ENCODE measurements at places on chromosomes 5 and 9.

DNA sequence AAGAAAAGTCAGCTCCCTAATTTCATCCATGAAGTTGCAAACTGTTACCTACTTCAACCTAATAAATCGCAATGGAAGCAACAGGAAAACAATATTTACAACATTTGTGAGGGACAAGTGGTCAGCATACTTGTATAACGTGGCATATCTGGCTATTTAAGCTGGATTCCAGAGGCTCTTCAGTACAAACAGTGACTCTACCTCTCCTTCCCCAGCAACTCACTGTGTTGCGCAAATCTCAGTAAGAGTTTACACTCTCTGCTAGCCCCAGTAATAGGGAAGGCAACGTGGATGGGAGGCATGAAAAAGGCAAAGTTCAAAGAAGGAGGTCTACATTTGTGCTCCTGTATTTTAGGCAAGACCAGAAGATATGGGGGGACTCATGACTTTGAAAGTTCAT, 18.9 kb upstream of the SEMA5A start:
- no peak for DNase-seq

DNA sequence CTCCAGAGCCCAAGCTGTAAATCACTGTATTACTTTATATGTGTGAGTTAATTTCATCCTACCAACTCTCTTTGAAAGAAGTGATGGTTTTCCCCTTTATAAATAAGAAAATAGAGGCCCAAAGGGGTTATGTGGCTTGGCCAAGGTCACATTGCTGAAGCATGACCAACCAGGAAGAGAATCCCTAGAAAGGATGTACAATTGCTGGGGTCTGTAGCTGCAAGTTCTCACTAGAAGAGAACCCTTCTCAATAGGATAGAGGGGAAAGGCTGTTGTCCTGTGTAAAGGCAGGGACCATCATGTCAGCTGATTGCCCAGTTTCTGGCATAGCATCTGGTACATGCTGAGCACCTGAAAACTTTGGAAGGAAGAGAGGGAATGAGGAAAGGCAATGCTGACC, 39.0 kb upstream of the FAT2 start:
- DNase-seq, result no peak

DNA sequence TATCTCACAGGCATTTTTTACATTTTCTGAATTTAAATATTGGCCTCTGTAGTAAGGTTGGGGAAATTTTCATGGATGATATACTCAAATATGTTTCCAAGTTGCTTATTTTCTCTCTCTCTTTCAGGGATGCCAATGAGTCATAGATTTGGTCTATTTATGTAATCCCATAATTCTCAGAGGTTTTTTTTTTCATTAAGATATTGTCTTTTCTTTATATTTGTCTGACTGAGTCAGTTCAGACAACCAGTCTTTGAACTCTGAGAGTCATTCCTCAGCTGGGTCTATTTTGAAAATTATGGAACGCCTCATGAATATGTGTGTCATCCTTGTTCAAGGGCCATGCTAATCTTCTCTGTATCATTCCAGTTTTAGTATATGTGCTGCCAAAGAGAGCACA, 223.2 kb downstream of the PCSK1 start:
- DNase-seq, result peak; percentile 84

- no peak for DNase-seq
These were observed 14.4 kb downstream of the SH3PXD2B start for GRCh38 chr5:172439785-172440477.

GRCh38 chr9:97981846-97982682, 1.1 kb upstream of the ANP32B start:
- peak; percentile 55 for DNase-seq

GRCh38 chr5:78129597-78129996, 164.9 kb downstream of the AP3B1 start:
- no peak for DNase-seq

DNA sequence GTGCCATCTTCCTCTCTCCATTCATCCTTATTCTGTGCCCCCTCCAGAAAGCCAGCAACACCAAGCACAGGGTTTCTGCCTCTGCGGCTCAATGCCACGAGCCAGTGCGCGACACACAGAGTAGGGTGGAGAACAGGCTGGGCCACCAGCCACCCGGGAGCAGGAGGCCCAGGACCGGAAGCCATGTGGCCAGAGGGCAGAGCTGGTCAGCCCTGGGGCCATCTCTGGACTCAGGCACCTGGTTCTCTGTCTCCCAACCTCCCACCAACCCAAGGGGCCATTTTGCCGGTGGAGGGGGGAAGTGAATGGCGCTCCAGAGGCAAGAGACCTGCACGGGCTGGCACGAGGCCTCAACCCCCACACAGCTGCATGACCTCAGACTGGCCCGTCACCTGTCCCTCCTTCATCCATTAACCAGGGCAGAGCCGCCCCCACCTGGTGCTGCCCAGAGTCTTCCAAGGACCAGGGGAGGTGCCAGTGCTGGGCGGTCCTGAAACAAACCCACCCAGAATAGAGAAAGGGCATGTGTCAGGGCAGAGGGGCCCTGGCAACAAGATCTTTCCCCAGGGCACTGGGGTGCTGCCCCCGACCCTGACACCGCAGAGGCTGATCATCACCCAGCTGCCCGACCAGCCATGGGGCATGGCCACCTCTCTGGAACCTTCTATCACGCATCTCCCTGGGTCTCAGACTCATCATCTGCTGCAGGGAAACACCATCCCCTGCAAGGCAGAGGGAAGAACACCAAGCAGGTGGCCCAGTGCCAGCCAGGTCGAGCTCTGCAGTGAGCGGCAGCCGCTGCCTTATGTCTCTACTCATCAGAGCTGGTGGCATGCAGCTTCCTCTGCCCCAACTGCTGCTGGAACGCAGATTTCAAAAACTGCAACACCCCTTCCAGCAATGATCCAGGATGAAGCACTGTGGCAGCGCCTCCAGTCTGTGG, 11.9 kb downstream of the VAV2 start:
- no peak for DNase-seq

DNA sequence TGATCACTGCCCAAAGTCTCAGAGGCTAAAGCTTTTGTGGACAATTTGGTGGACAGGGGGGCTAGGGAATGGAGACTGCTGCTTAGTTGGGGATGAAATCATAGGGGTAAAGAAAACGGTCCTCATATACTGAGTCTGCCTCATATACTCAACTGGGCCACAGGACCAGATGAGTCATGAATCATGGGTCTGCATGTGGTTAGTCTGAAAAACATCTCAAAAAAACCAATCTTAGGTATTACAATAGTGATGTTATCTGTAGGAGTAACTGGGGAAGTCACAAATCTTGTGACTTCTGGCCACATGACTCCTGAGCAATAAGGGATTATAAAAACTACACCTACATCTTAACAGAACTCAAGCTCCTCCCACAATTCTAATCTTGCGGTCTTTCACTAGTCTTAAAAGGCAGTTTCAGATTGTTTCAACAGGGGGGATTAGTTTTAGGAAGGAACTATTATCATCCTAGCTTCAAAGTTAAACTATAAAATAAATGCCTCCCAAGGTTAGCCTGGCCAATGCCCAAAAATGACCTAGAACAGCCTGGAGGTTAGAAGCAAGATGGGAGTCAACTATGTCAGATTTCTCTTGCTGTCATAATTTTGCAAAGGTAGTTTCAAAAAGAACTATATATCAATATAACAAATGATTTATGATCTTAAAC, 17.5 kb downstream of the TMEM161B start:
- DNase-seq, result no peak

GRCh38 chr5:74035521-74035937, 409.5 kb downstream of the ARHGEF28 start:
- DNase-seq, result peak; percentile 72

DNA sequence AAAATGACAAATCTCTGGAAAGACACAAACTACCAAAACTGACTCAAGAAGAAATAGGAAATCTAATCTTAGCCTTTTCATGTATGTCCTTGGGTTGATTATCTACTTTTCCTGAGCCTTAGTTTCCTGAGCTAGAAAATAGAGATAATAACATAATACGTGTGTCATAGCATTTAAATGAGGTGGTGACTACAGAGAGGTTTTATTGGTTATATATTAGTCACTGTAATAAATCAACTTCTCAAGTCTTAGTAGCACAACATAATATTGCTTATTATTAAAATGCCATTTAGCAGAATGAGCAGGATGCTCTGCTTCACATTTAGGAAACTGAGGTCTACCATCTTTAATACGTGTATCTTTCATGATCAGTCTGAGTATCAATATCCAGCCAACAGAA, 7.1 kb upstream of the PJA2 start:
- DNase-seq, result peak; percentile 27

- DNase-seq, result peak; percentile 49
These were observed 96.3 kb upstream of the VCAN start for GRCh38 chr5:83375049-83375745.

DNA sequence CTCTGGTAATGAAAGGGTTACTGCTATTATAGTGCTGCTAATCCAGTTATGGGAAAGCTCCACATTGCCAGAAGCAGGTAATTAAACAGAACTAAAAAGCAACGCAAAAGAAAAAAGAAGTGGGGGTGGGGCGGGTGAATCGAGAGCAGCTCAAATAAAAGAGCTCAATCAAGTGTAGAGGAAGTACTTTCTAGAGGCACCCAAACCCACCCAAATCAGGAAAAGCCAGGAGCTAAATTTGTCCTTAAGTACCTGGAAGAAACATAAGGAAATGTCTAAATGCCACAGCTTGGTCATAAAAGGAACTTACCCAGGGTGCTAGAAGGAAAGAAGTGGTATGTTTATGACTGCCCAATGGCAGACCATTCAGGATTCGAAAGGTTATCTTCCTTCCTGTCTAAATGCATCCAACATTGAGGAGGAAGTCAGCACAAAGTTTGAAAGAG, 2.4 kb upstream of the RNF145 start:
- no peak for DNase-seq

- DNase-seq, result no peak
These were observed 74.7 kb downstream of the NTRK2 start for GRCh38 chr9:84744195-84744594.

GRCh38 chr5:102531506-102531905, 32.7 kb upstream of the SLCO6A1 start:
- DNase-seq, result no peak

DNA sequence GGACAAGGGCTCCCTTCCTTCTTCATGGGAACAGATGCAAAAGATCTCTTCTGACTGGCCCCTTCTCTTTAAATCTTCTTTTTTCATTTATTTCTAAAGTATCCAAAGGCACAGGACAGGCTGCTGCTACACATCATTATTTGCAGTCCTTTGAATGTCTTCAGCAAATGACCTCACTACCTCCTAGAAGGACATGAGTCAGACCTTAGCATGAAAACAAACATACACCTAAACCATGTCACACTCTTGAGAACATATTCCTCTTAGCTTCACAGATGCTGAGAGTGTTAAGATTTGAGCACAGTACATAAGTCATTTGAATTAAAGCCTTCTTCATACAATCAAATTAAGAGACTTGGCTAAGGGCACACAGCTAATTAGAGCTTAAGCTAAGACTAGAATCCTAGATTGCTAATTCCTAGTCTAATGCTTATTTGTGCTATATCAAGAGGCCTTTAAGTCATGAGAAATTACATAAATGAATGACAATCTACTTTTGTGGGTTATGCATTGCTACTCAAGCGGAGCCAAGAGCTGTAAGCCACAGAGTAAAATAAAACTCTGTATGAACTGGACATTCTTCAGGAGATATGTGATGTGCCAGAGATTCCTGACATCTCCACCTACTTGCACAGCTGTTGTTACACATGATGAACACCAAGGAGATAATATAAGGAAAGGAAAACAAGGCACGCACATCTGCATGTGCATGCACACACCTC, 109.1 kb upstream of the PTGER4 start:
- DNase-seq, result peak; percentile 85

Data from GM23248 (cell line).